ENCODE measurements at places on chromosomes 5 and 9.

DNA sequence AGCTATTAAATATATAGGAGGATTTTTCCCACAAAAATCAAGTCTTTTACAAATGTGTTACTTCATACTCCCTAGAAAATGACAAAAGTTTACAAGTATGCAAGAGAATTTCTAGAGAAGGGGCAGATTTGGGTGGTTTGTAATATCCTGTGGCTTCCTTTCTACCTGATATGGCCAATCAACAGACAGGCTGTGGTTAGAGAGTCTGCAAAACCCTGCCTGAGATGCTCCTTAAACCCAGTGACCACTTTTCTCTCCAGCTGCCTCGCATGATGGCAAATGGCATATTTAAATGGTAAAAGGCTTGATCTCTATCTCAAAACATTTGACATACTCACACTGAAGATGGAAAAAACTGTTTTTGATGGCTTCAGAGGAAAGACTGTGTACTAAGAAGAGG is 550.1 kb upstream of the ZNF462 start:
- ATAC-seq = no peak

DNA sequence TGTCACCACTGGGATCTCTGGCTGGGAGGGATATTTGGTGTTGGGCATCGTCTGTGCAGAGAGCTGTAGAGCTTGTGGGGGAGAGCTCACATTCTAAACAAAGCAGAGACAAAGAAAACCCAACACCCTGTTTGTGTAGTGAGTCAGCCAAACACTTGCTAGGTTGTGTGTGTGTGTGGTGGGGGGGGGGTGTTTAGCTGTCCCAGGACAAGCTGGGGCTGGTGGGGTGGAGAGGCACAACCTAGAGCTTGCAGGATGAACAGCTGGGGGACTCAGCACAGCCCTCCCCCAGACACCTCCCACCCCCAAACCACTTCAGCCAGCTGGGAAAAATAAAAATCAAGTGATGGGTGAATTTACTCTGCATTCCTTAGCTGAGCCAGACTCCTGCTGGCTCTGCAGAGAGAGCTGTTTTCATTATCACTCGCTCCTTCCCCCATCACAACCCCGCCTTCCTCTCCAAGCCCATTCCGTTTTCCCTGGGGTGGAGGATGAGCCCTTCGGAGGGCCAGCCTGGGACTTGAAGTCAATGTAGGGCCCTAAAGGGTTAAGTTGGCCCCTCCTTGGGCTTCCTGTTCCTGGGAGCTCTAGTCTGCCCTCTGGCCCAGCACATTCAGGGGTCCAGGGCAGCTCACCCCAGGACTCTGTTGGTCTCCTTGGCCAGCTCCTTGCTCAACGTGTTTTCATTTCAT is 2.6 kb downstream of the OLFML2A start:
- ATAC-seq = peak; percentile 33

- ATAC-seq = no peak
Measured at GRCh38 chr5:33992864-33993263, 8.4 kb upstream of the SLC45A2 start.

GRCh38 chr5:59560553-59560952 is 333.0 kb downstream of the PDE4D start:
- ATAC-seq = no peak

DNA sequence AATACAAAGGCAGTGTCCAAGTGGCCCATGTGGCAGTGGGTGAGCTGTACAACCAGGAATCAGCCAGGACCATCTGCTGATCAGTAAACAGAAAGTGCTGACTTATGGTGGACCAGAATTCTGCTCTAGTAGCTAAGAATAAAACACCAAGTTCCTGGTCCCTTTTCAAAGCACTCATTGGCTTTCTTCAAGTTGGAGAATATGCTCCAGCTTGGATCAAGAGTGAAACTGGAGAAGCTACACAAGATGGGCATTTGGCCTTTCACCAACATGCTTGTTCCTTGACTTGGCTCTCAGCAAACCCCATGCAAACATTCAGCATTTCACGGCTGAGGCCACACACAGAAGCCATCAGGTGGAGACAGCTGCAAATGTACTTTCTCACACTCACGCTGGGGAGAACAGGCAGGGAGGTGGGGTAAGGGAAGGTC is 32.1 kb downstream of the MARCHF3 start:
- ATAC-seq = no peak

GRCh38 chr9:87862536-87863268 is 20.0 kb upstream of the SPATA31E1 start:
- no peak for ATAC-seq

GRCh38 chr9:20054734-20055133 is 265.9 kb upstream of the SLC24A2 start:
- ATAC-seq = no peak

DNA sequence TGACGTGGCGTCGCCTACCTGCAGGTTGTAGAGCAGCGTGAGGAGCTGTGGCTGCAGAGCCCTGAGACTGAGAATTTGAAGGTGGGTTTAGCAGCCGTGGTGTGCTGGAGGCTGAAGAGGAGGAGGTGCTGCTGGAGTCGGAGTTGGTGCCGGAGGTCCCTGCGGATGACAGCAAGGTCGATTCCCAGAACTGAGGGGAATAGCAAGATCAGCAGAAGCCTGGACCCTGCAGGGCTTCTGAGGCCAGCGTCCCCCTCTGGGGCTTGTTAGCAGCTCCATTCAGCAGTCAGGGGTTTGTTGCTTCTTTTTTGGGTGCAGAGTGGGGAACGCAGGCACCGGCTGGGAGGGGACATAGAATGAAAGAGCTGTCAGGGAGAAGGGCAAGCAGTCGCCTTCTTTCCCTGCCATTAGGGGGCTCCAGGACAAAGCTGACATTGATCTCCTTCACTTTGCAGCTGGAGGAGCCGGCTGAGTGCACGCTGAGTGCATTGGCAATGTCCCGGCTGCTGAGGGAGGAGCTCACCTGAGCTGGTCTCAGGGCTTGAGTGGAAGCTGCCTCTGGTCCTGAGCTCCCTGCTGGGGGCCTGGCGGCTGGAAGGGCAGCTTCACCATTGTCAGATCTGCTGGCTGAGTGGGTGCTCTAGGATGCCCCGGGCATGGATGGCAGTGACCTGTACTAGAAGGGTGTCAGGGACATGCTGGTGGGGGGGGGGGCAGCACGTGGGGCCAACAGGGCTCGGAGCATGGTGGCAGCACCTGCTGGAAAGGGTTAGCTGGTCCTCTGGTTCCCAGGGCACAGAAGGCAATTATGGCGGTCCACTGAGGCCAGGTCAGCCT is 20.8 kb downstream of the OBP2B start:
- no peak for ATAC-seq

- ATAC-seq = no peak
Measured at GRCh38 chr9:84875193-84875592, 205.7 kb downstream of the NTRK2 start.

- peak; percentile 35 for ATAC-seq
Measured at GRCh38 chr5:111635151-111635902, 121.7 kb downstream of the NREP start.

DNA sequence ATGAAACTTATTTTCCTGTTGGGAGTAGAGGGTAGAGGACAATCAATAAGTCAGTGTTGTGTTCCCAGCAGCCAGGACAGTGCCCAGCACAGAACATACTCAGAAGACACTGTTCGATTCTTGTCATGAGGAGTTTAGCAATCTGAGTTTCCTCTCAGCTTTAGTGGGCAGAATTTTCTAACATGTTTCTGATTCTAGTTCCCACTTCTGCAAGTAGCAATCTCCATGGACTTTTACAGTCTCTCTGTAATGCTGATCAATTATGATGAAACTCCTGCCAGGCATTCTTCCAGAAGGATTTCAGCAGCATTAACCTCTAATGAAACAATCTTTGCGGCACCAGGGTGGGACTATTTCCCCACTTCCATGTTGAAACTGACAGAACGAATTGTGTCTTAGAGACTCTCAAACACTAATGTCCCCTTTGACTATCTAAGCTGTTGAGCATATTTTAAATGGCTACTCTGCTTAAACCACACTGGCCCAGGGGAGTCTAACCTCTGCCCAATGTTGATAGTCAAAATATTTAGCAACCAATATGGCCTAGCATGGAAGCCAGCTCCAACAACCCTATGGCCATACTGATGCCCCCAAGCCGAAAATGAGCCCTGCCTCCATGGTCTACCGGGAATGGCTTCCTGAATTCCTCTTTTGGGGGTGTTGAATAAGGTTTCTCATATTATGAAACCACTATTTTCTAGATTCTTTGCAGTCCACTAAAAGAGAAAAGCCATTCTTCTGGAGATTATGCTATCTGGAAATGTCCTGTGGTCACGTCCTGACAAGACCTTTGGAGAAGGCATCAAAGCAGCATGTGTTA is 484.3 kb downstream of the BNC2 start:
- peak; percentile 48 for ATAC-seq

DNA sequence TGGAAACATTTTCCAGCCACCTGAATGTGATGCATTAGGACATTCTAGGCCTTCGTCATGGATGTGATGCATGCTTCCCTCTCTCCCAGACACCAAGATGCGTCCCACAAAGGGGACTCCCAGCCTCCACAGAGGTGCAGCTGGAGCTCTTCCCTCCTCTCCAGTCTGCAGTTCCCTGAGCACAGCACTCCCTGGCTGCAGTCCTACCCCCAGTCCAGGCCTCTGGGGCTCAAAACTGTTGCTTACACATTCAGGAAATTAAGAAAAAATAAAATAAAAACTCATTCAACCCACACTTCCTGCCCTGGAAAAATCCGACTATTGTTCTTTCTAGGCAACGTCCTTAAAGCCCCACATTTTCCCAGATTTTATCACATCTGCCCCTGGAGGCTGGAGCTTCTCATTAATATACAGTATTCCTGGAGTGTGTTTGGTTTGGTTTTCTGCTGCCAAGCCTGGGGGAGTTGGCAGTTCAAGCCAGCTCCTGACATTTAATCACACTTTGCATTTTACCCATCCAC is 78.4 kb upstream of the ICE1 start:
- no peak for ATAC-seq

DNA sequence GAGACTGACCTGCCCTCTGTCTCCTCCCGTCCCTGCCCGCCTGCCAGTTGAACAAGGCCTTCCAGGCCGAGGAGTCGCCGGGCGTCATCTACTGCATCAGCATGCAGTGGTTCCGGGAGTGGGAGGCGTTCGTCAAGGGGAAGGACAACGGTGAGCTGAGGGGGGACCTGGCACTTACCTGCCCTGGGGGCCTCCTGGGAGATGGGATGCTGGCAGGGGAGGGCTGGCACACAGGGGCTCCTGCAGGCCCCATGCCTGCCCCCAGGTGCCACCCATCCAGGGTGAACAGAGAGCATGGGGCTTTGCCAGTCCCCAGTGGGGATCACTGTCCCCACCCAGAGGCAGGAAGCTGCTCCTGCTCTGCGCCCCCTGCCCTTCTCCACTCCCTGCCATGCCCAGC is 43.0 kb downstream of the USP20 start:
- ATAC-seq = no peak

DNA sequence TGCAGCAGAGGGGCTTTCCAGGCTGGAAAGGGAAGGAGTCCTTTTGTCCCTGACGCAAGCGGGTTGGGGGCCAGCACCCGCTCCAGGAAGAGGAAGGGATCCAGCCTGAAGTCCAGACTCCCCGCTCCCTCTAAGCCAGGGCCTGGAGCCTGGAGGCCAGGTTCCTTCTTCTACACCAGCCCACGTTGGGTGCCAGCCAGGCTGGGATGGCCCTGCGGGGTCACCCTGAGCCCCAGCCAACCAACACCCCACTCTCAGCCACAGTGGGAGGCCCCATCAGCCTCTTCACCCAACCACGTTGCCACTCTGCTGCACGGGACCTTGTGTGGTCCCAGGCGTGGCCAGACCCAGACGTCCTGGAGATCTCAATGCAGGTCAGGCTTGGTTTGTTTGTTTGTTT is 970 bp upstream of the FUT7 start:
- peak; percentile 31 for ATAC-seq

DNA sequence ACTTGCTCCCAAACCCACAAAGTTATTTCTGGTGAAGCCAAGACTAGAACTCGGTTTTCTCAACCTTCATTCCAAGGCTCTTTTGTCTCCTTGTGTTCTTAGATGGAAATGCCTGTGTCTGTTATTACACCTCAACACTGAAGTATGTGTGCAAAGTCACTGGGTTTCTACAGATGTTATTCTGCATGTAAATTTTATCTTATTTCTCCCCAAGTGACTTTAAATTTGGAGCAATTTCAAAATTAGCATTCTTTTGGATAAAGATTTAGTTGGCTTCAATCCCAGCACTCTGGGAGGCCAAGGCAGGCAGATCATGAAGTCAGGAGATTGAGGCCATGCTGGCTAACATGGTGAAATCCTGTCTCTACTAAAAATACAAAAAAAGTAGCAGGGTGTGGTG is 104.4 kb upstream of the GNA14 start:
- peak; percentile 43 for ATAC-seq

GRCh38 chr9:133958756-133959155 is 33.4 kb downstream of the VAV2 start:
- ATAC-seq = no peak

DNA sequence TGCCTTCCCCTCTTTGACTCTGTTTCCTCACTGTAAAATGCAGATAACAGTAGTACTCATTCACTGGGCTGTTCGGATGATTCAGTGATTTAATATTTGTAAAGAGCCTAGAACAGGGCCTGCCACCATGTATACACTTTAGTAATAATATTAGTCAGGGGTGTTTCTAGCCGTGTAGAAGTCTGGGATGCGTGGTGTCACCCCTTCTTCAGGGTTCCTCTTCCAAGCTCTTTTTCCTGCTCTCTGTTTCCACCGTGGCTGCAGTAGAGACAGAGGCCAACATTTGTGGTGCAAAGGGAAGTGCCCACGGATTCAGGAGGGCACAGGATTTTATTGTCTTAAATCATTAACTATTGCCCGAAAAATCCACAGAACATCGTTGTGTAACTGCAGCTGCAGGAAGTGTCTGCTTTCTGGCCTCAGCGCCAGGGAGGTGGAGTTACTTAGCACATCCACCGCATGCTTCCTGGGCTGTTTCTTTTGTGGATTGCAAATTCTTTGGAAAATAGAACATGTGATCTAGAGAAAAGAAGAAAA is 61.7 kb downstream of the TRIO start:
- ATAC-seq = peak; percentile 83

DNA sequence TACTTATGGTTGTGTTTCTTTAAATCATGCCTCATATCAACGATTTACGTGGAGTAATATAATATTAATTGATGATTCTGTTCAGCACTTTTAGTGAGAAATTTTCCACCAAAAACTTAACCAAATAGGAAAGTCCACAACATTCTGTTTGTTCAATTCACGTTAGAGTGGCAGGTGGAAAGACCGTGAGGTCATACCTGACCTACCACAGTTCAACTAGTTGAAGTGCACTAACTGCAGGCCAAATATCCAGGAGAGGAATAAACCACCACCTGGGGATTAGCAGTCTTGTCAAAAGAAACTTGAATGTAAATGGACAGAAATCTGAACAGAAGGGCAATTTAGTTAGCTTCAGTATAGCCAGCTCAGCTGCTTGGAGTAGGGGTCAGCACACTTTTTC is 577.7 kb downstream of the KIF4B start:
- no peak for ATAC-seq

GRCh38 chr5:72600391-72600981 is 93.3 kb upstream of the ZNF366 start:
- no peak for ATAC-seq

DNA sequence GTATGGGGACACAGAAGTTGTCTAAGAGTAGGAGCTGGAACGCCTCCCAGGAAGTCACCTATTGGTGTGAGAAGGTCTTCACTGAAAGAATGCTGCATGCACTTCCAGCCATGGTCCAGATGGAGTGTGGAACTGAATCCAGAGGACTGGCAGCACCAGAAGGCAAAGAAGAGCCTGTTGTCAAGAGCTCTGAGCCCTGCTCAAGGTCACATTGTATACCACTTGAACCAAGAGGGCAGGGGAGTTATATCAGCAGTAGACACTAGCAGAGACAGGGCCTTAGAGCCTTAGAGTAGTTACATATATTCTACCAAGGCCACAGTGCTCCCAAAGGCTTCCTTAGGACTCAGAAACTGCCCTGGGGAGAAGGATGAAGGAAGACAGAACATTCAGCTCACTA is 130.8 kb upstream of the POC5 start:
- ATAC-seq = no peak

GRCh38 chr9:14326264-14326826 is 12.4 kb upstream of the NFIB start:
- no peak for ATAC-seq

Measured in gastroesophageal sphincter (tissue), 4 donors.